NCI-H774 (cell line): ENCODE measurements at places on chromosomes 7 and 10.

DNA sequence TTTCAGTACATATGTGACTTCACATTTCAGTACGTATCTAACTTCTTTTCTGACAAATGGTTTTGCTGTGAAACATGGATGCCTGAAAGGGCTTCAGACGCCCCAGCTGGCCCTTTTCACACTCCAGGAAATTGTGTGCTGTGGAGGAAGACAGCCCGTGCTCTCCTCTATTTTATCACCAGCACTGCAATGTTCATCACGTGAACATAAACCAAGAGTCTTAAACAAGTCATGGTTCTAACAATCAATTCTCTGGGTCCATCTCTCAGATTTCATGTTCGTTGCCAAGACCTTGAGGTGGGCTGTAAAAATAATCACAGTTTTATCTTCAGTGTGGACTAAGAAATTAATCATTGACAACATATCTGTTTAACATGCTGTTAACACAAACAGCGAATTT lies 141.2 kb downstream of the WDR37 start:
- no peak for DNase-seq

- DNase-seq: no peak
Measured at GRCh38 chr7:154748089-154748786, 254.7 kb downstream of the PAXIP1 start.

GRCh38 chr10:72753760-72754231 lies 61.9 kb downstream of the MCU start:
- DNase-seq: no peak

DNA sequence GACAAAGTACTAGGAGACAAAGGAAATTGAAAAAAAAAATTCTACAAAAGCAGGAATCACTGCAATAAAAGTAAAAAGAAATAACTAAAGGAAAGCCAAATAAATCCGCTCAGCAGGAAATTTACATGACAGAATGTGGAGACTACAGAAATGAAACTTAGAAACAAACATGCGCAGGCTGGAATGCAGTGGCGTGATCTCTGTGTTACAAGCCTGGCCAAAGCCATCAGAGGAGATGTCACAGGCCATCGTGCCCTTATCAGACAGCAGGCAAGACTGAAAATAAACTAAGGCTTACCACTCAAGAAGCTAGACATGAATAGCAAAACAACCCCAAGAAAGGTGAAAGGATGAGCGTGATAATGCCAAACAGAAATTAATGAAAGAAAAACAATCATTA lies 6.3 kb upstream of the CAMK2B start:
- no peak for DNase-seq

DNA sequence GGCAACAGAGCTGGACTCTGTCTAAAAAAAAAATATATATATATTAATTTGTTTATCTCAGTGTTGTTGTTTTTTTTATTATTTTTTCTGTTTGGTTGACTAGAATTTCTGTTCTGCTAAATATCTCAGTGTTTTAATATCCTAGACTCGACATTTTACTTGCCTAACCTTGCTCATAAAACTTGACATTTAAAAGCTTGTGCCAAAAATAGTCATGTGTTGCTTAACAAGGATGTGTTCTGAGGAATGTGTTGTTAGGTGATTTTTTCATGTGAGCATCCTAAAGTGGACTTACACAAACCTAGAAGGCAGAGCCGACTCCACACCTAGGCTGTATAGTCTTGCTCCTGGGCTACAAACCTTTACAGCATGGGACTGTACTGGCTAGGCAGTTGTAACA lies 23.1 kb downstream of the NRBF2 start:
- no peak for DNase-seq

DNA sequence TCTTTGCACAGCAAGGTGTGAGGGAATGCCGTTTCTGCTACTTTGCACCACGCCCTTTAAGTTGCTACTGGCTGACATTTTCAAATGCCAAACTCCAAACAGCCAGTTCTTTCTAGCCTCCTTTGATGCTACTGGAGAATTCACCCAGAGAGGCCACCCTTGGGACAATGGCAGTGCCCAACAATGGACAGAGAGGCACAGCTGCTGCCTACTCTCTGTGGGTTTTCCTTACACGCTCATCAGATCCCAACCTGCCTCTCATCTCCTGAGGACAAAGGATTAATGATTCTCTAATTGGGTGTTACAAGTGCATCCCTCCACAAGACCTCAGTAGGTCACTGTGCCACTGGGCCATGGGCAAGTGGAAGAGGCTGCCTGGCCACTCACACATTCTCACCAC lies 105.8 kb downstream of the COBL start:
- no peak for DNase-seq

GRCh38 chr7:16721541-16721940 lies 32.0 kb upstream of the TSPAN13 start:
- DNase-seq: no peak

GRCh38 chr7:116316838-116317628 lies 106.7 kb downstream of the TES start:
- DNase-seq: no peak

GRCh38 chr10:100998183-100998990 lies 1.2 kb upstream of the LZTS2 start:
- peak; percentile 52 for DNase-seq

GRCh38 chr7:8490391-8491045 lies 57.1 kb downstream of the NXPH1 start:
- DNase-seq: no peak

- no peak for DNase-seq
Measured at GRCh38 chr10:6507311-6507710, 72.8 kb downstream of the PRKCQ start.

- DNase-seq: no peak
Measured at GRCh38 chr7:521221-522070, 1.8 kb upstream of the PDGFA start.
